ENCODE measurements at places on chromosomes 7 and 10.

DNA sequence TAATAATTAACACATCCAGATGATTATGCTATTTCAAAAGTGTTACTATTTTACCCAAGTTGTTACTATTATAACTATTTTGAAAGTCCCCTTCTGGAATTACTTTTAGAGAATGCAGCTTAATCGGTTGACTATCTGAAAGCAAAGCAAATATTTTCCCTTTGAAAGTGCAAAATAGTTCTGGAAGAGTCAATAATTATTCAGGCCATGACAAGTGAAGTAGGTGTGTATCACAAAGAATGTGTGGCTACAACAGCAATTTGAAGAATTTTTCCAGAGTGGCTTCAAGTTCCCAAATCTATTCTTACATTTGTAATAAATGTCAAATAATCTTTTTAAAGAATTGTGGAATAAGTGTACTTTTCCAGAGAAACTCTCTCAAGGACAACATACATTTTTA lies 42.8 kb downstream of the RNLS start:
- no peak for DNase-seq

GRCh38 chr10:10020945-10021344 lies 996.7 kb upstream of the CELF2 start:
- no peak for DNase-seq

DNA sequence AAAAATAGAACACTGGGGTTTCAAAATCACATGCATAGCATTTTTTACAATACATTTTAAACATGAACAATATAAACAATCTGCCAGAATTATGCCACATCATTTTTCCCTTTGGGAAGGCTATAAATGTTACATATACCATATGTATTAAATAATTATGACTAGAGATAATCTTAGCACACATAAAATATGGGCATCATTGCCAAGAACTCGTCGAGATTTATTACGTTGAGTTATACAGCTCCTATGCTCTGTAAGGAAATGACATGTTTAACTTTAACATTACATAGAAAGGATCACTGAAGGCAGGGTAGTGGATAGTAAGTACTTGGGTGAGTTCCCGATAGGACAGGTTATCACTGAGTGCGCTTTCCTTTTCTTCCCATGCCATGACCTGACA lies 267.8 kb downstream of the PARD3 start:
- DNase-seq, result no peak

GRCh38 chr7:140054751-140055150 lies 8.0 kb downstream of the PARP12 start:
- no peak for DNase-seq

GRCh38 chr7:23680414-23681405 lies 711 bp downstream of the FAM221A start:
- peak; percentile 48 for DNase-seq

- DNase-seq, result no peak
Observed at GRCh38 chr10:54682554-54682953, 118.5 kb downstream of the PCDH15 start.

DNA sequence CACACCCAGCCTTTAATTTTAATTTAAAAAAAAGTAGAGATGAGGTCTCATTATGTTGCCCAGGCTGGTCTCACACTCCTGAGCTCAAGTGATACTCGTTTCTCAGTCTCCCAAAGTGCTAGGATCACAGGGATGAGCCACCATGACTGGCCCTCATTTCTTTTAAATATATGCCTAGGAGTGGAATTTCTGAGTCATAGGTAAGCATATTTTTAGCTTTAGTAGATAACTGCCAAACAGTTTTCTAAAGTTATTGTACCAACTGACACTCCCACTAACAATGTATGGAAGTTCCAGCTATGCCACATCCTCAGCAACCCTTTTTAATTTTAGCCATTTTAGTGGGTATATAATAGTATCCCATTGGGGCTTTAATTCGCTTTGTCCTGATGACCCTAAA lies 13.8 kb upstream of the PPIF start:
- no peak for DNase-seq

DNA sequence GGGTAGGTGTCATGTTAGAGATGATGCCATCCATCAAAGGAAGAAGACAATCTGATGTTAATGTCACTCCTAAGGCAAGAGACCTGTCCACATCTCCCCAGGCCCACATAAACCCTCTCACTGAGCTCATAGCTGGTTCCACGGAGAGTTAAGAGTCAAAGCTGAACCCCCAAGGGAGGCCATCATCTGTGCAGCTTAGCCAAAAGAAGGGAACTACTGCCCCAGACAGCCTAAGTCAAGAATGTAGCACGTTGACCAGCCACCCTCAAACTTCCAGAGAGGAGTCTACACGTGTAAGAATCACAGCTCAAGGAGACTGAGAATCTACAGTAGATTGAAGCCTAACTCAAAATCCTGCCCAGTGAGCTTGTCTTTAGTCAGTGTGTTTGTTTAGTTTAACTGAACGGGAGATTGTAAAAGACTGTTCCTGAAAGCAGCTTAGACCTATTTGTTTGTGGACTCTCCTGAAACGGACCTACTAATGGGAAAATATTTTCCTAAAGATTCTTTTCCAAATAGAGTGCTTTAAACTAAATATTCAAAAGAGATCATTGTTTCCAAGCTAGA lies 192.7 kb upstream of the NFE2L3 start:
- DNase-seq, result no peak

GRCh38 chr10:85598646-85599045 lies 767.9 kb downstream of the GRID1 start:
- DNase-seq, result no peak

- DNase-seq, result no peak
Observed at GRCh38 chr10:117352724-117353123, 22.5 kb downstream of the PDZD8 start.

DNA sequence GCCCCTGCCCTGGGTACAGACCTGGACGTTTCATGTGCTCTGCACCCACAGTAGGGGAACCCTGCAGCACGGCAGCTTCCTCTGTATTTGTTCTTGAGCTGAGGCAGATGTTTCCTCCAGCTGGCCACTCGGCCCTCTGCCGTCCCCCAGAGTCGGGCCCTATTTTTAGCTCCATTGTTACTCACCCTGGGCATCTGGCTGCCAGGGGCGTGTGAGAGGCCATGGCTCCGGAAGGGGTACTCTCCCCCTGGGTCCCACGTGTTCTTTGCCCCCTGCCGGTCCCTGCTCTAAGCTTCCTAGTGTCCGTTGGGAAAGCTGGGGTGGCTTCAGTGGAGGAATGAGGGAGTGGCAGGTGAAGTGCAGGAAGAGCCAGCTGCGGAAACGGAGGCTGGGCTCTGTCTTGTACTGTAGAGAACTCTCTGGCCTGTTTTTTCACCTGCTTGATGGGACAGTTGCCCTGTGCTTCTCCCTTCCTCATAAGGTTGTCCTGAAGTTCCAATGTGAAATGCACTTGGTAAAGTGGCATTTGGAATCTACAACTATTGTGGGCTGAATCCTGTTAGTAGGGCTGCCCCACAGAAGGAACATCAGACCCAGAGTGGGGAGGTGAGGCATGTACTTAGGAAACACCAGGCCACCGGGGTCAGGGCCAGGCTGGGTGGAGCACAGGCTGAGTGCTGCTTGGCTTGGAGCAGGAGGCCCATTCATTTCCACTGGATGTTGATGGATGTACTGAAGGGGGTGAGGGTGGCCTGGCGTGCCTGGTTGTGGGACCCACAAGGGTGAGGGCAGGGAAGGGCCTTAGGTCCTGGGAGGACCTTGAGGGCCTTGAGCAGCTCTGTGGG lies 30.6 kb downstream of the PALD1 start:
- DNase-seq, result no peak

GRCh38 chr7:44748948-44749731 lies 493 bp downstream of the ZMIZ2 start:
- DNase-seq, result no peak

GRCh38 chr7:112938863-112939573 lies 147.6 kb downstream of the GPR85 start:
- DNase-seq, result peak; percentile 20

DNA sequence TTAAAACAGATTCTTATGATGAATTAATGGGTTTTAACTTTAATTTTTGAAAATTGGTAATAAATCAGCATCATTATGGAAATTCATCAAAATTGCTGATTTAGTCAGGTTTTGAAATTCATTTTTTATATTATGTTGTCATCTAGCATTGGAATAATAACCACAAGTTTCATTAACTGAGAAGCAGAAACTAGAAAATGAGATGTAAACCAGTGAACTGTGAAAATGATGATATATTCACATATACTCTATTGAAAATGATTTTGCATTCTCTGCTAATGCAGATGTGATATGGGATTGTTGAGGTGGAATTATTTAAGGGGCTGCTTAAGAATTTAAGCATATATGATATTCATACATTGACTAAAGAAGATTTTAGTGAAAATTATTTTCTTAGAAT lies 316.1 kb upstream of the FZD1 start:
- DNase-seq, result no peak

GRCh38 chr7:157993406-157994105 lies 594.1 kb downstream of the PTPRN2 start:
- no peak for DNase-seq

DNA sequence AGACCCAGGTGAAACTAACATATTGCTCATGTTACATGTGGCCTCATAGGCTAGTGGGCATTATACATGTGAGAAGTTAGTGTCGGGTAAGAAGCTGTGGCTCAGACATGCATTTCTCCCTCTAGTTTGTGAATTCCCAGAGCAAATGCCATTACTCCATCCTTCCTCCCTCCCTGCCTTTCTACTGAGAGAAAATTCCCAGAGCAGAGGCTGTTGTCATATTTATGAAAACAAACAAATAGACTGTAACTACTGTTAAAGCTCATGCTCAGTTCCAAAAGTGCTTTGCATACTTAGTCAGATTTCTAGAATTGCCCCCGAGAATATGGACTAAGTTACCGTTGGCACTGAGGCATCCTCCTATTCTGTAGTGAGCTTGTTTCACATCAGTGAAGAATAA lies 29.0 kb downstream of the ZNRF2 start:
- DNase-seq, result no peak

DNA sequence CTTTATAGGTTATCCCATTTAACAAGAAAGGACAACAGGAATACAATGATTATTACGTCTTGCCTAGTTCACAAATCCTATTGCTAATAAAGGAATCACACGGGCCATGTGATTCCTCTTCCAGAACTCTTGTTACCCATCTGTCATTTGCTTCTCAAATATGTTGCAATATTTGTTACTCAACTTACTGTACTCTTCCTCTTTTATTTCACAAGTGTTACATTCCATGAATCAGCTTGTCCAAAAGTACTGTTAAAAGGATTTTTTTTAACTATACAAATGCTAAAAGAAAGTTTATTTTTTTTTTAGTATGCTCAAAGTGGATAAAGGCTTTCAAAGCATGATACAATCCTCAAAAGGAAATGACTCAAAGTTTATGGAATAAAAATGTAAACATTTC lies 3.9 kb upstream of the CD36 start:
- no peak for DNase-seq

GRCh38 chr7:36469236-36469635 lies 79.6 kb downstream of the ANLN start:
- no peak for DNase-seq

GRCh38 chr7:45986355-45987298 lies 65.6 kb upstream of the IGFBP3 start:
- DNase-seq, result no peak

GRCh38 chr10:83943920-83944319 lies 195.4 kb upstream of the GHITM start:
- no peak for DNase-seq

DNA sequence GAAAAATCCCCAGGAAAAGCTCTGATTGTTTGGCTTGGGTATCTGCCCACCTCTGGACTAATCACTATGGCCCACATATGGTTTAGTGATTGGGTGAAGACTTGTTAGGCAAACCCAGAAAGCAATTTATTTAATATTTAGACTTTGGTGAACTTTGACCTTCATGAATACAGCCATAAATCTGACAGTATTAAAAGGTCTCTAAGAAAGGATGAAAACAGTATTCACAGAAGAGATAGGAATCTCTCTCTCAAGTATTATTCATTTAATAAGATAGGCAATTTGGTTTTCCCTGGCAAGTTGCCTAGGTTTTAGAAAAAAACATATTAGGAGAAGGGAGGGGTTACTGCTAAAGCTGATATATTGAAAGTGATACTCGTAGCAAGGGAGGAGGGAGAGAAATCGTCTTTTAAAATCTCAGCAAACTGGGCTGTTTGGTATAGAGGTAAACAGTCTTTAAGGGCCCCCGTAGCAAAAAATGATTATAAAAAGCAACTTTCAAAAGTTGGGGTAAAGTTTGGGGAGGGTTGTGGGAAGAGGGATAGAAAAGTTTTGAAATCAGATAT lies 57.1 kb downstream of the LSMEM1 start:
- no peak for DNase-seq

GRCh38 chr10:129963641-129964501 lies at the start of gene EBF3:
Gene EBF3, minus strand, starts transcription at chr10:129964274. Its CDS starts 506 bp downstream, at chr10:129963768.
- peak; percentile 60 for DNase-seq

DNA sequence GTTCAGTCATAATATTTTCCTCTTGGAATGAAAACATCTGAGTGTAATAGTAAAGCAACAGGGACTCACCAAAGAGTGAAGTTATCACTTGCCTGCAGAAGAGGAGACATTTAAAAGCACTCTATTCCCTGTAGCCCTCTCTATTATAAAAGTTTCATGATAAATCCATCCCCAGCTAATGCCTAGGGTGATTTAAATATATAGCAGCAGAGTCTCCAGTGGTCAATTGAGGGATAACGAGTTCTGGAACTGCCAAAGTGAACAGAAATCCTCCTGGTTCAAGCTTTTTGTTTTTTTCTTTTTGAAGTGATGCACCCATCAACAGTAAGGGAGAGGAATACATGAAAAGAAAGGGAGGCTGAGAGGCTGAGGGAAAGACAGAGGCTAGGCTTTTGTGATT lies 87.3 kb downstream of the EVX1 start:
- no peak for DNase-seq

DNA sequence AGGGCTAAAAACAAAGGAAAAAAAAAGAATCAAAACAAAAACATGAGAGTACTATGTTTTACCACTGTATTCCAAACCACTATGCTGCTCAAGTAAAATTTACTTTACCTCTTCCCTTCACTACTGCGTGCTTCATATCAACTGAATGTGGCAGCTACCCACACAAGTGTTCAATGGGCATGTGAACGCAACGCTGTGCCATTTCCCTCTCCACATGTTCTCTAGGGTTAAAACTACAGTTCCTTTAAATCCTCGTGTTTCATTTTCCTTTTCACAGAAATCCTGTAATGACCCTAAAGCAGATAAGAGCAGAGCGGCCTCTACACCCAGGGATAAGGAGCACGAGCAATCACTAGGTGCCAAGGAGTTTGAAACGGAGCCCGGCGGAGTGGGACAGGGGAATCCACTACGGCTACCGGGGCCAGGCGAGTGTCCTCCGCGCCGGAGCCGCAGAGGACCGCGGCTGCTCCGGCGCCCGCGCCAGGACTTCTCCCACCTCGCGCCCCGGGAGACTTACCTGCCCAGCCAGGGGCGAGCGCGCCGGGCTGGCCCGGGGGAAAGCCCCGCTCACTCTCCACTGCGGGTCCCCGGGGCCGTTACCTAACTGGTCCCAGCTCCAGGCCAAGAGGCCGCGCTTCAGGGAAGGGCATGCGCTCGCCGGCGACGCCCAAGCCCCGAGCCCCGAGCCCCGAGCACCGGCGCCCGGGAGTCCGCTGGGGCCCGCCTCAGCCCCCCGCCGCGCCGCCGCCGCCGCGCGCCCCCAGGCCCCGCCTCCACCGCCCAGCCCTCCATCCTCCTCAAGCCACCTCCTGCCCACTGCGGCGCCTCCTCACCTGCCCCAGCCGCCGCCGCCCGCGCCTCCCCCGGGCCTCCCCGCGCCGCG lies 711 bp downstream of the NAMPT start:
- peak; percentile 53 for DNase-seq

All from stimulated activated CD4-positive, alpha-beta T cell treated with anti-CD3 and anti-CD28 coated beads, Interleukin-4, amount 100 ng/mL, for 1 hour (primary cell).